ENCODE measurements at places on chromosomes 7 and 10. TPM values are rescaled to one million over a fixed set of nuclear protein-coding genes. Genes with fewer than 3 reads are reported as not detected.
A peak's percentile ranks its signal among the peaks of the same experiment; 100 is the strongest.

DNA sequence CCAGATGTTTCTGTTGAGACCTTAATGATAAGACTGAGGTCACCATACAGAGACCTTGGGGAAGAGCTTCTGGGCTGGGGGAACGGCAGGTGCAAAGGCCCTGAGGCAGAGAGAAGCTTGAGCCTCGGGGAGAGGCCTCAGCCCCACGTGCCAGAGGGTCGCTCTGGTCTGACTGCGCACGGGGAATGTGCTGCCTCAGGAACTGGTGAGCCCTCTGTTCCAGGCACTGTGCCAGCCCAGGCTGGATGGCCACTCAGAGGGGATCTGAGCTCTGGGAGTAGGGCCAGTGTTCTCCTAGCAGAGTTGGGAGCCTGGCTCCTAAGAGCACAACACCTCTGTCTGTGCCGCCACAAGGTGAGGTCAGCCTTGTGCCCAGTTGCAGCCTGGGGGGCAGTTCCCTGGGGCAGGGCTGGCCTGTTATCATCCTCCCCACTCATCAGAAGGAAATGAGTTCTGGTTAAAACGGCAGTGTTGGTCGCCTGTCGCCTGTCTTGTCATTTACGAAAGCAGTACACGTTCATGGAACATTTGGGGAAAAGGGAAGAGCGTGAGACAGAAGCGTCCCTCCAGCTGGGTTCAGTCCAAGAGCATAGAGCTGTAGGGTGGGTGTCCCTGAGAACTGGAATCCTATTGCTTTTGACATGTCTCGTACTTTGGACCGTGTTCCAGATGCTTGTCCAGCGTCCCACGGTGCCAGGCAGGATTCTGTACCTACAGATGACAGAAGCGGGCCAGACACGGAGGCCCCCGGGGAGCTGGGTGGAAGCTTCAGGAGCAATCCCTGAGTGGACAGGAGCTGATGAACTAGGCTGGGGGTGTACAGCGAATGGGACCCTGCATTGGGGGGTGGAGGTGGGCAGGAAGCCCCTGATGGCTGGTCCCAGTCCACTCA is 4.3 kb downstream of the TTYH3 start:
- no peaks in the 10 kb centered on the region for H3K36me3 ChIP-seq
- H3K27me3 ChIP-seq: no peaks in the 10 kb centered on the region
- H3K4me1 ChIP-seq: peaks cover 68% of the 10 kb centered on the region
- peak; percentile 84 for DNase-seq
- H3K27ac ChIP-seq: peak overlapping the region; percentile 85
- H3K4me3 ChIP-seq: no peak overlapping the region

DNA sequence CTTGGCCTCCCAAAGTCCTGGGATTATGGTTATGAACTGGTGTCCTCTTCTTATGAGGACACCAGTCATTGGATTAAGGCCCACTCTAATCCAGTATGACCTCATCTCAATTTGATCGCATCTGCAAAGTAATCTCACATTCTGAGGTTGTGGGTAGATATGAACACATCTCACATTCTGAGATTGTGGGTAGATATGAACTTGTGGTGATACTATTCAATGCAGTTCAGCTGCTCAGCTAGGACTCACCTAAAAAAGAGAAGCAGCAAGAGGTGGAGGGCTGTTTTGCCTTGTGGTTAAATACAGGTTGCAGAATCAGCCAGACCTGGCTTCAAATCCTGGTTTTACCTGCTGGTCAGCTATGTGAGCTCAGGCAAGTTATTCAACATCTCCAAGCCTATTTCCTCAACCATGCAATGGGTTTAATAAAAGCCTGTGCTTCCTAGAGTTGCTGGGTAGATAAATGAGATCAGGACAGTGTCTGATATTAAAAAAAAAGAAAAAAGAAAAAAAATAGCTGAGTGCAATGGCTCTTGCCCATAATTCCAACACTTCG is 8.5 kb upstream of the BAG3 start:
- no peak overlapping the region for H3K27ac ChIP-seq
- DNase-seq: no peak
- H3K36me3 ChIP-seq: no peaks in the 10 kb centered on the region
- no peaks in the 10 kb centered on the region for H3K4me1 ChIP-seq

Gene PITRM1
- 52.4 TPM for total RNA-seq

Gene GRID2IP
- total RNA-seq: not detected

- H3K4me3 ChIP-seq: no peak overlapping the region
- H3K27ac ChIP-seq: no peak overlapping the region
- H3K36me3 ChIP-seq: no peaks in the 10 kb centered on the region
- DNase-seq: no peak
- no peaks in the 10 kb centered on the region for H3K4me1 ChIP-seq
Observed at GRCh38 chr7:49787980-49788379, 14.5 kb downstream of the VWC2 start.
